ENCODE measurements at places on chromosomes 5 and 9.

DNA sequence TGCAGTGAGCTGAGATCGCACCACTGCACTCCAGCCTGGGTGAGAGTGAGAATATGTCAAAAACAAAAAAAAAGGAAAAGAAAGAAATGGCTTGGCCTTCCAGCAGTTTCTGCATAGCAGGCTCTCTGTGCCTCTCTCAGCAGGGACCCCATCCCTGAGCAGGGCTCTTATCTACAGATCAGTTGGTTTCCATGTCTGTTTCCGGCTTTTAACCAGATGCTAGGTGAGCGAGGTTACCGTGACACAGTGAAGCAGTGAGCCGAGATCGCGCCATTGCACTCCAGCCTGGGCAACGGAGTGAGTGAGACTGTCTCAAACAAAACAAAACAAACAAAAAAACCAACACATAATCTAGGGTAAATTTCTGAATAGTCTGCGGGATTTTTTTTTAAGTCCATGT lies 51.4 kb downstream of the COL5A1 start:
- DNase-seq: no peak

GRCh38 chr9:112332214-112332613 lies 1.2 kb downstream of the PTBP3 start:
- no peak for DNase-seq

- no peak for DNase-seq
These were observed 24.5 kb upstream of the NRARP start for GRCh38 chr9:137326445-137327065.

DNA sequence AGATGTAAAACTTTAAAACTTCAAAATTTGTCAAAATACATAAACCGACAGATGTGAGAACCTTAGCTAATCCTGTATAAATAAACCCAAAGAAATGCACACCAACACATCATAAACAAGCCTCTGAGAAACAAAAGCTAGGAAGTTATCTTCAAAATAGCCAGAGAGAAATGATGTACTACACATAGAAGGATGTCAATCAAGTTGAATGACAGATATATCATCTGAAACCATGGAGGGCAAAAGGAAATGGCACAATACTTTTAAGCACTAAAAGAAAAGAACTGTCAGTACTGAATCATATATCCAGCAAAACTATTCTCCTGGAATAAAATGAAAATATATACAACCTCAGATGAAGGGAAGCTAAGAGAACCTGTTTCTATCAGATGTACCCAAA lies 595.1 kb upstream of the PTGER4 start:
- DNase-seq: no peak

GRCh38 chr5:78362220-78362619 lies 1.8 kb downstream of the SCAMP1 start:
- DNase-seq: no peak

DNA sequence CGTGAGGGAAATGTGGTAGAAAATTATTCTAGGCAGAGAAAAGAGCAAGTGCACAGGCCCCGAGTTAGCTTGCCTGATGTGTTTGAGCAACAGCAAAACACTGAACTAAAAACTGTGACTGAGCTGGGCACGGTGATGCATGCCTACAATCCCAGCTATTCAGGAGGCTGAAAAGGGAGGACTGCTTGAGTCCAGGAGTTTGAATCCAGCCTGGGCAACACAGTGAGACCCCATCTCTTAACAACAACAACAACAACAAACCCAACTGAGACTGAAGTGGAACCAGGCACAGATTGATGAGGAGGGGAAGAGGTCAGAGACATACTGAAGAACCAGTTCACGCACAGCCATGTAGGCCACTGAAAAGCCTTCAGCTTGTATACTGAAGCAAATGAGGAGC lies 42.5 kb downstream of the SCAI start:
- DNase-seq: no peak

DNA sequence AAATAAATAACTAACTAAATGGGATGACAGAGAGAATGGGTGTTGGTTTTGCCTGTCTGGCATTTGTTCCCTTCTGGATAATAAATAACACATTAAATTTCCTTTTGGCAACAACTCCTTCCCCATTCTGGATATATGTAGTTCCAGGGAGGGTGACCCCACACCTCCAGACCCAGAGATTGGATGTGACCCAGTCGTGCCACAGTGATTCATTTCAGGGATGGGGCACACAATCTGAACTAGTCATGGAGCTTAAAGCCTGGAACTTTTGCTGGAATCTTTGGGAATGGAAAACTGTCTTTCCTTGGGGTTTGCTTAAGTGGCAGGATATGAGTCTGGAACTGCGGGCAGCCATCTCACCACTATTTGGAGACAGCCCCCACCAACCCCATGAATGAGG lies 11.3 kb downstream of the KLF9 start:
- no peak for DNase-seq

DNA sequence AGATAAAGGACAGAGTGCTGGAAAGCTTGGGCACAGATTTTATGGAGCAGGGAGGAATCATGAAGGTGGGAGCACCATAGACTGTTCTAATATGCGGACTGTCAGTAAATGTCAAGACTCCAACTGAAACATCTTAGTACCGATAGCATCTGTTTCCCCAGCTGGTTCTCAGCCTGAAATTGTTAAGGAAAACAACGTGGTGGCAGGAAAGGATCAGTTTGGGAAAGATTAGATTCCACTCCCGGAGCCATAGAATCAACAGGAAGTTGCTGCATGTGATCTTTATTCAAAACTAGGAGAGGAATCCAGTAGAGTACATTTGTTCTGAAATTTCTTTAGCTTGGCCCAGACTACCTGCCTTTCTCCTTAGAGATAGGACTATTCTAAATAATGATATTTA lies 559.1 kb downstream of the CSNK1G3 start:
- DNase-seq: no peak

- no peak for DNase-seq
These were observed 159.3 kb downstream of the DMAC1 start for GRCh38 chr9:7640231-7640630.

- no peak for DNase-seq
These were observed 188.4 kb downstream of the SNCAIP start for GRCh38 chr5:122500245-122501088.

DNA sequence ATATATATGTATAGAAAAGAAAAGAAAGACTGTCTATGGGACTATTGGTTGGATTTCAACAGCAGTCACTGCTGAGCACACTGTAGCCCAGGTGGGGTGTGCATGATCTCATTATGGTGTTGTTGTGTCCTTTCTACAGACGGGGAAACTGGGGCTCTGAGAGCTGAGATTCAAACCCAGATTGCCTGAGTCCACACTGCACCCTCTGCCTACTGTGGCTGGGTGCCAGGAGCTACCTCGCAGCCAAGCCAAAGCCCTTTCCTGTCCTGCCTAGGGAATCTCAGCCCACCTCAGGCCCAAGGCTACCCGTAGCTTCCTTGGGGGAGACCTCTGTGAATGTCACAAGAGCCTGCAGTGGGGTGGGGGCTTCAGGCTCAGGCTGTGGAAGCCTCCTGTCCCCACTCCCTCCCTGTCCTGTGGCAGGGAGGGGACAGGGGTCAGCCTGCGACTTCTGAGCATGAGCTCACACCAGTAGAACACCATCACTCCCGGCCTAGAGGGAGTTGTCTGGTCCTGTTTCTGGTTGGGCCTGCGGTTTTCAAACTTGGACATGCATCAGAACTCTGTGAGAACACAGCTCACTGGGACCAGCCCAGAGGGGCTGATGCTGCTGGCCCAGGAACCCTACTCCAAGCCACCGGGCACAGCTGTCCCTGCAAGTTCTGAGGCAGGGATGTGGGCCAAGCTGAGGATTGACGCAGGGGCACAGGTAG lies 7.9 kb upstream of the NINJ1 start:
- no peak for DNase-seq

DNA sequence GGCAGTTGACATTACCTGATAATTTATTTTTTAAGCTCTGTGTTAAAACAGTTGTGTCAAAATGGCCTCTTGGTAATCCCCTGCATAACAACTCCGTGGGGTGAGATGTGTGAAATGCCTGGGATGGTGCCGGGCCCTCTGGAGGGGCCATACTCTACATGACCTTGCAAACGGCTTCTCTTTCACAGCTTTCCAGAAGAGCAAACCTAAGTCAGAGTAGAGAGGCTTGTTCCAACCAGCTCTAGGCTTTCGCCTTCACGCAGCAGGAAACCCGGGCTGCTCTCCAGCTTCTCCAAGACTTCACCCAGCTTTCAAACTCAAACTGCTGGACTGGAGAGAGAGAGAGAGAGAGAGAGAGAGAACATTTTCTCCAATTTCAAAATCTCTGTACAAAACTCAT lies 120.1 kb downstream of the SNX18 start:
- no peak for DNase-seq

GRCh38 chr9:97534961-97535594 lies 33.6 kb downstream of the TMOD1 start:
- no peak for DNase-seq

DNA sequence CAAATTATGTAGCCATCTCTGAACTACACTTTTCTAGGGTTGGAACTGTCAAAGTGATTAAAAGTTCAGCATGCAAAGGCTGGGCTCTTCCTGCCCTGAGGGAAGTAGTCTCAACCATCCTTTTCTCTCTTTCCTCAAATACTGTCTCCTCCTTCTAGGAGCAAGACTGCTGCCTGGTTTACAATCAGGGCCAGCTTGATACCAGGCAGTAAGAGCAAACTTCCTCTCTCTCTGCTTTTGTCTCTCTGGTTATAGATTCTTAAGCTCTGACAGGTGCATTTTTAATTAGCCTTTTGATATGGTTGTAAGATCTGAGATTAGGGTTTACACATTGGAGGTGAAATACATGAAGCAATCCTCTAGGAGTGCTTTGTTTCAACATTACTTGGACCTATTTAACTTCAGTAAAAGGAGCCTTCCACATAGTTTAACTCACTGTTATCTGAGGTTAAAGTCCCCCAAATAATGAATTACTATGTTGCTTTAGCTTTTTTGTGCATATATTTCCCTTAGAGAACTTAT lies 436.1 kb downstream of the SPATA31D1 start:
- DNase-seq: no peak

DNA sequence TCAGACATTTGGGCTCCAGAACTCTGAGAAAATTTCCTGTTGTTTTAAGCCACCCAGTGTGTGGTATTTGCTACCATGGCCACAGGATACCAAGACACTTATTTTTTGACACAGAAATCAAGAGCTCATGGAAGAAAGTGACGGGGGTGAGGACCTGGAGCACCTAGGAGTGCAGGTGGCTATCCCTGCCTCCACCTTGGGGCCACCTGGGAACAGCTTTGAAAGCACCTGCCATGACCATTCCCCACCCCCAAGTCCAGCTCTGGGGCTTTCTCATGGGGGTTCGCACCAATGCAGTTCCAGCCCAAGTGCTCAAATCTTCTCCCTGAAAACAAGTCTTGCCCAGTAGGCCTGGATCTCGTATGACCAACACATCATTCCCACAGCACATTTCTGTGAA lies 214.9 kb upstream of the IRX1 start:
- DNase-seq: no peak

DNA sequence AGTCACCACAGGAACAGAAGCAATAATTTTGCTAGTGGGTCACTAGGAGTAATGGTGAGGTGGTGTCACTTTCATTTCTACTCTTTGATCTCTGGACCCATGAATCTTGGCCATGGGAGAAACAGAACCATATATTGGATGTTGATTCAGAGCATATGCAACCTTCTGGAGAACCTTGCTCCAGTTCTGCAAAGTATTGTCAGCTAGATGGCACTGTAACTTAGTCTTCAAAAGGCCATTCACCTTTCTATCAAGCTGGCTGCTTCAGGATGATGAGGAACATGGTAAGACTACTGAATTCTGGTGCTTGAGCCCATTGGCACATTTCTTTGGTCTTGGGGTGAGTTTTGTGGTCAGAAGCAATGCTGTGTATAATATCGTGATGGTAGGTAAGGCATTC lies 129.1 kb upstream of the FBN2 start:
- DNase-seq: no peak

DNA sequence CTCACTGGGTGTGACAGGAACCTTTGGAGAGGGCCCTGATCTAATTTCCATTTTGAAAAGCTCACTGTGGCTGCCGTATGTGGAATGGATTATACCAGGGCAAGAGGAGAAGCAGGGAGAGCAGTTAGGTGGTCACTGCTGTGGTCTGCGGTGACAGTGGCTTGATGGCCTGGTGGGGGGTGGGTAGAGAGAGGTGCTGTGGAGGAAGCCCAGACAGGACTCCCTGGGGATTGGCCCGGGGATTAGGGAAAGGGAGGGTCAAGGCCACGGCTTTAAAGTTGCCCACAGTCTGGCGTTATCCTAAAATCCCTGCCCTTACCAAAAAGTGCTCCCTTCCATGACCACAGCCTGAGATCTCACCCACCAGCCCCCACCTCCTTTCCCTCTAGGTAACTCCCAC lies 4.7 kb downstream of the B4GALT7 start:
- no peak for DNase-seq

- no peak for DNase-seq
These were observed 4.1 kb upstream of the GBGT1 start for GRCh38 chr9:133167769-133168168.

DNA sequence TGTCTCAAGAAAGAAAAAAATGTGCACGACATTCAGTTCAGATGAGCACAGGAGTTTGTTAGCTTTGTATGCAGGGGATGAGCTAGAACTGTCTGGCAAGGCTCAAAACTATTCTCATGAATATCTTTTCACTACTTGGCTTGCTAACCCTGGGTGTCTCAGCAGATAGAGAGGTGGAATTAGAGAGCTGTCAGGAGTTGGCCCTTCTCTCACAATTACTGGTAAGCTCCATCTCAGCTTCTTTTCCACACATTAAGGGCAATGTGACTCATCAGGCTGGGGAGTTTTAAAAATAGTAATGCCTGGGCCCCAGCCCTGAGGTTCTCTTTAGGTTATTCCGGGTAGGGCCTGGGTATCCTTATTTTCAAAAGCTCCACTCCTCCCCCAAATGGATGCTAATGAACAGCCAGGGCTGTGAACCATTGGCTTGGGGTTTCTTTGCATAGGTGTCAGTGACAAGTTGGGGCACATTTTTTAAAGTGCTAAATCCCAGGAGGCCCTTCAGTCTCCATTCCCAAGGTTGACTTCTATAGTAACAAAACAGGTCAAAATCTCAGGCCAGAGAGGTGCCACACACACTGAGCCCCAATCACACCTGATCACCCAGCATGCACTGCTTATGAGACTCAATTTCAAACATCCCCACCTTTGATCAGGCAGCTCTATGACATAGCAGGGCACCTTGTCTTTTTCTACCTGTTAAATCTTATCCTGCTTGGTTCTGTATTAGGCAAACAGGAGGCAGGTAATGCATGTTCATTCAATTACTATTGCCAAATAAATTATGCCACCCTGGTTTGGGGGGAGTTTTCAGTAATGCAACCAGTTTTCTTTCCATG lies 239.7 kb upstream of the DAP start:
- DNase-seq: no peak

- no peak for DNase-seq
These were observed 277.6 kb downstream of the TMEM38B start for GRCh38 chr9:105971986-105972385.

- no peak for DNase-seq
These were observed 14.9 kb downstream of the OLFM1 start for GRCh38 chr9:135102331-135102730.

DNA sequence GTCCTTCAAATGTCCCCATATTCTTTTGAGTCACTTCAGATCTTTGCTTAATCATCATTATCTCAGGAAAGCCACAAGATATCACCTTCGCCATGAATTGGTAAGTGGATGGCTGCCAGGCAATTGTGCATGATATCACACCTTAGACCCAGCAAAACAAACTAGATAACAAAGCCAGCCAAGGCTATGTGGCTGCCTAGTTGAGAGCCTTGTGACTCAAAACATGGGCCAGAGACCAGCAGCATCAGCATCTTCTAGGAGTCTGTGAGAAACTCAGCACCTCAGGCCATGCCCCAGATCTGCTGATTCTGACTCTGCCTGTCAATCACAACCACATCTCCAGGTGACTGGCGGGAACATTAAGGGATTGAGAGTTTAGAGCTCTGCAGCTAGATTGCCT lies 82.8 kb downstream of the SLIT3 start:
- DNase-seq: no peak

- no peak for DNase-seq
These were observed 187.3 kb downstream of the MELK start for GRCh38 chr9:36759976-36760375.
